Activated naive CD4-positive, alpha-beta T cell treated with Interleukin-2 at 50 U/mL for 16 hours (primary cell): ENCODE measurements at places on chromosomes 7 and 10.

- no peak for DNase-seq
Observed at GRCh38 chr7:148255333-148255732, 335.2 kb upstream of the C7orf33 start.

DNA sequence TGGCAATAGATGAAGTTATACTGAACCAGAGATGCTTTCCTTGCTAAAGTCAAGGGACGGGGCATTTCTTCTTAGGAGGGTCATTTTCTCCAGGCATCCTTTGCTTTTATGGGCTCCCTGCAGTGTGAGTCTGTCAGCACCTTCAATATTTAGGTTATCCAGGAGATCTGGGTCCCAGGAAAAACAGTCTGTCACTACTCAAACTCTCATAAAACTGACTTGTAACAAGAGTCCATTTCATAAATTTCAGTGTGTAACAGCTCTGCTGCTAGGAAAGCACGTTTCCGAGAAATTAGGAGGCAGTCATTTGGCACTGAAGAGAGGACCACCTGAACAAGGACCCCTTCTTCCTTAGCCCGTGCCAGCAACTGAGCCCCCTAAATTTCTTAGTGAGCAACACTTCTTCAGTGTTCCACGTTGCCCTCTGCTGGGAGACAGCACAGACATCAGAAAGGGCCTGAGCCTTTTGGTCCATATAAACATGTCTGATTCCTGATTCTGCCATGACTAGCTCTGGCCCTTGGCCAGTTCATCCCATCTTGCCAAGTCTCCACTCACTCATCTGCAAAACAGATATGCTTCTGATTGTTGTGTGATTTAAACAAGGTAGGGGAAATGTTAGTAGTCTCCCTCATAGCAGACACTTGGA is 7.2 kb downstream of the GCC1 start:
- no peak for DNase-seq

DNA sequence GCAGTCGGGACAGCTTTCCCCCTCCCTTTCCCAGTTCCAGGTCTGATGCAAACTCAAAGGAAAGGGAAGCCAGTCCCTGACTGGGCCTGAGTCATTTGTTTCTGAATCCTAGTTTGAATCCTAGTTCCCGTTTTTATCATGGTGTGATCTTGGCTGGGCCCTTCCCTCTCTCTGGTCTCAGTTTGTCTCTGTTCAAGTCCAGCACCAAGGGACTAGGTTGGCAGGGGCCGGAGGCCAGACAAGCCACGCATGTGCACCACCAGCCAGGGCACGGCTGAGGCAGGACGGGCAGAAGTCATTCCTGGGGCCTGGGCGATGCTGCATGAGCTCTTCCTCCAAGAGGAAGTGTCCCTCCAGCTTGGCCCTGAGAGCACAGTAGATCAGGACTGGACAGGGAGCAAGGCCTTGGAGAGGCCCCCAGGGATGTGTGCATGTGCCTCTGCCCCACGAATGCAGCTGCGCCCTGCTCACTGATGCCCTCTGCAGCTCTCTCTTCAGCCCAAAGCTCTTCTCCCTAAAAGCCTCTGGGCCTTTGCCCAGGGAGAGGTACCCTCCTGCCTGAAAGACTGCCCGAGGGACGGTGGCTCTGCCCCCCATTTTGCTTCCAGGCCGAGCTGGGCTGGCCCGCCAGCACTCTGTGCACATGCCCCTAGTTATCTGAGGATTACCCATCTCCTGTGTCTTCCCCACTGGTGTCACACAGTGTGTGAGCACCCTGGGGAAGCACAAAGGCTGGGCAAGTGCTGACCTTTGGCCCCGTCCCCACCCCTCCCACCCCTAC is 86.7 kb downstream of the ZMIZ1 start:
- DNase-seq, result no peak

GRCh38 chr10:13788320-13788600 is 201.5 kb downstream of the PRPF18 start:
- DNase-seq, result no peak

DNA sequence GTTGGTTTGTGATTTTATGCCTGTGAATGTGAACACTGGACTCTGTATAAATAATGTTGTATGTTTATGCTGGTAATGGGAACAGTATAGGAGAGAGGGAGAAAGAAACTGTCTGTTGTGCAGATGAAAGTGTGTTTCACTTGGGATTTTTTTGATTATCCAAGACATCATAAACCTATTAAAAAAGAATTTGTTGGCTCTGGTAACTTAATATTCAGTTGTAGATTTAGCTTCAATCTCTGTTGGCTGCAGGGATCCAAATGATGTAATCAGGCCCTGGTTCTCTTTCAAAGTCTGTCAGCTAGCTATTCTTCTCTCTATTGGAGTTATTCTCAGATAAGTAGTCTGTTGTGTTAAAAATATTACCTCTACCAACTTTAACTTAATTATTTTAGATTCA is 168.8 kb upstream of the RHOBTB1 start:
- DNase-seq, result no peak

DNA sequence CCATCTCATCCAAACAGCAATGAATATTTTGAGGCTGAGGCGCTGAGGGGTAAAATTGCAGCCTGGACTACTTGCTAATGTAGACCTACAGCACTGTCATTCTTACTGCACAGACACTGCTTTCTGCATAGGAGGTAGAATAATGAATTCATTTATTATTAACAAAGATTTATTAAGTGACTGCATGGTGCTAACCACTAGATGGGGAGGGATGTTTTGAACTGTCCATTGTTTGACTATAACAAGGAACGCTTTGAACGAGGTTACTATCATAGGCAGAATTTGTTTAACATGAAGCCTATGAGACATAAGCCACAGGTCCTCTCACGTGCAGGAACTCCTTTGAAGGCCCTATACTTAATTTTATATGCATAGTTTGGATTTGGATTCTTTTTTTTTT is 143.8 kb downstream of the CFTR start:
- DNase-seq, result no peak

DNA sequence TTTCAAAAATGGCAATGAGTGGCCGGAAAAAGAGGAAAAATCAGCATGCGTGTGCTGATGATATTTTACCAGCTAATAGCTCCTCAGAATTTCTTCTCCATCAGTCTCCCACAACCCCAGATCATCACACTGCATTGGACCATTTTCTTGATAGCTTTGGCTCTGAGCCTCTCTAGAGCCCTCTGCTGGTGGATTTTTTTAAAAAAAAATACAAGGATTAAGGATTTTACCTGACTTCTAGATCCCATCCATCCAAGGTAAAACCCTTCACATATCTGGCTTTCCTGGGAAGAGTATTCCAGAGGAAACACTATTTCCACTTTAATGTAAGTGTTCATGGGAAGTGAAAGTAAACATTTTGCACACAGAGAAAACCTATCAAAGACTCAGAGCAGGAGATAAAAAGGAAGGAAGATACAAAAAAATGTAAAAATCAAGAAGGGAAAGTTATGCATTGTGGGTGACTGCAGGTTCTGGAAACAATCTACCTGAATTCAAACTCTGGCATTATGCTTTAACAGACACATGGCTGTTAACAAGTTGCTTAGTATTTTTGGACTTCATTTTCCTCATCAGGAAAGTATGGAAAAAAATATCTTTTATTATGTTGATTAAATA is 380.9 kb downstream of the LRRTM3 start:
- no peak for DNase-seq

DNA sequence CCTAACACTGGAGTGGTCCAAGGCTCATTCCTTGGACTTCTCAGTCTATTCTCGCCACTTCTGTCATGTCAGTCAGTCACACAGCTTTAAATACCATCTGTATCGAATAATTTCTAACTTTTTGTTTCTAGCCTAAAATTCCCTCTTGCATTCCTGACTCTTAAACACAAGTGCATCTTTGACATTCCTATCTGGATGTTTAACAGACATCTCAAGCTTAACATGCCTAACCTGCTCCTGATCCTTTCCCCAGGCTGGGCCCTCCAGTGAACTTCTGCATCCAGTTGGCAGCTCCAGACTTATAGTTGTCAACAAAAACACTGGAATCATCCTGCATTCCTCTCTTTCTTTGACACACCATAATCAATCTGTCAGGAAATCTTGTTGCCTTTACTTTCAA is 4.5 kb upstream of the ABCB4 start:
- DNase-seq, result no peak

- no peak for DNase-seq
Observed at GRCh38 chr10:25175527-25176420, 973 bp downstream of the GPR158 start.

- DNase-seq, result no peak
Observed at GRCh38 chr10:54282012-54282411, 519.0 kb downstream of the PCDH15 start.

DNA sequence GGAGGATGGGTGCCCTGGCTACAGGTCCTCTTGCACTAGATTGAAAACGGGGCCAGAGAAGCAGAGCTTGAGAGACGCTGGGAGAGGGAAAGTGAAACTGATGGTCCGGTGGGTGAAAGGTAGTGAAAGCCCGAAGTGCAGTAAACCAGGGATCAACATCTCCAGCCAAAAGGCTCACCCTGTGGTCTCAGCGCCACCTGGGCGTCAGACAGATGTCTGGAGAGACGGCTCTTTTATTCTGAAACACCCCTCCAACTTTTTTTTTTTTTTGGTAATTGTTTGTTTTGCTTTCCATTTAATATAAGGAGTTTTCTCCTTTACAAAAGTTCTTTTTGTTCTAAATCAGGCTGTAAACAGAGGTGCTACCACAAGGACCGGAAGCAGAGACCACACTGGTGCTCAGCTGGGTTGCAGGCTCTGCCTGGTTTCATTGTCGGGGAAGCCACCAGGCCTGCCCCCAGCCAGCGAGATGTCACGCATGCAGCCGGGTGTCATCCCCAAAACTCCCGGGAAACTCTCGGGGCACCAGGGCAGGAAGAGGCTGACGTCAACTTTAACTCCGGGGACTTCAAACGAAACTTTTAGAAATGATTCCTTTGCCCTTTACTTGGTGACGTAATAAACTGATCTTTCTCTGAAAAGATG is 11.2 kb downstream of the IL2RA start:
- DNase-seq, result peak; percentile 94

- DNase-seq, result no peak
Observed at GRCh38 chr10:80497187-80498077, 40.3 kb upstream of the SH2D4B start.

GRCh38 chr7:114508086-114508485 is 93.5 kb downstream of the FOXP2 start:
- DNase-seq, result no peak

DNA sequence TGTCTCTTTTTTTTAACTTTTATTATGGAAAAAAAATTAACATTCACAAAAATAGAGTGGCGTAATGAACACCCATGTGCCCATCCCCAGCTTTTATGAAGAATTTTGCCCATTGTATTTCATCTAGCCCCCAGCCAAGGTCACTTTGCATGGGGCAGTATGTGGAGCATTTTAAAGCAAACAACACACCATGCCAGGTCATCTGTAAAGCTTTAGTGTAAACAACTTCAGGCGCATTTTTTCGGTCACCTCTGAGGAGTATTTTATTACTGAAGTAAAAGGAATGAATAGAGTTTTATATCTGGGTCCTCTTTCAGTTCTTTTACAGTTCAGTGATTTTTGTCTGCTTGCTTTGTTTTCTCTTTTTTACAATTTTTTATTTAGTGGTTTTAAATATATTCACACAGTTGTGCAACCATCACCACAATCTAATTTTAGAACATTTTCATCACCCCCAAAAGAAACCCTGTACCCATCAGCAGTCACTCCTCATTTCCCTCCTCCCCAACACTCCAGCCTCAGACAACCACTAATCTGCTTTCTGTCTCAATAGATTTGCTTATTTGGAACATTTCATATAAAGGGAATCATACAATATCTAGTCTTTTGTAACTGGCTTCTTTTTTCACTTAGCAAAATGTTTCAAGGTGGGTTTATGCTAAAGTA is 87.9 kb downstream of the SLC37A3 start:
- DNase-seq, result no peak

DNA sequence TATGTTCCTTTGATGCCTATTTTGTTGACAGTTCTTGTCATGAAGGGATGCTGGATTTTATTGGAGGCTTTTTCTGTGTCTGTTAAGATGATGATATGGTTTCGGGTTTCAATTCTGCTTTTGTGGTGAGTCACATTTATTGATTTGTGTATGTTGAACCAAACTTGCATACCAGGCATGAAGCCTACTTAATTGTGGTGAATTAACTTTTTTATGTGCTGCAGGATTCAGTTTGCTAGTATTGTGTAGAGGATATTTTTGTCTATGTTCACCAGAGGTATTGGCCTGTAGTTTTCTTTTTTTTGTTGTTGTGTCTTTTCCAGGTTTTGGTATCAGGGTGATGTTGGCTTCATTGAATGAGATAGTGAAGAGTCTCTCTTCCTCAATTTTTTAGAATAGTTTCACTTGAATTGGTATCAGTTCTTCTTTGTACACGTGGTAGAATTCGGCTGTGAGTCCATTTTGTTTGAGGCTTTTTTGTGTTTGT is 345.9 kb downstream of the KIF20B start:
- no peak for DNase-seq

DNA sequence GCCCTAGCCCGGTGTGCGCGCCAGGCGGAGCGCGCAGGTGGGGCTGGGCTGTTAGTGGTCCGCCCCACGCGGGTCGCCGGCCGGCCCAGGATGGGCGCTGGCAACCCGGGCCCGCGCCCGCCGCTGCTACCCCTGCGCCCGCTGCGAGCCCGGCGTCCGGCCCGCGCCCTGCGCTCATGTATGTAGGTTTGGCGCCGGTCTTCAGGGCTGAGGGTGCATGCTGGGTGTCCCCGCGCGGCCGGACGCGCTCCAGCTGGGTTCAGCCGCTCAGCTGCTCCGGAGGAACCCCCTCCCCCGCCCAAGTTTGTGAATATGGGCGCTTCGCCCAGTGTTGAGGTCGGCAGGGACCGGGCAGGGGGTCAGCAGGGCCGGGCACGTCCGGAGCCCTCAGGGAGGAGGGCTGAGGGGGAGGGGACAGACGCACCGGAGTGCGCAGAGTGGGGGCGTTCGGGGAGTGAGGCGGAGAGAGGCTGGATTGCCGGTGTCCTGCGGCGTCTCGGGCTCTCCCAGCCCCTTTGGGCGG is 559 bp downstream of the VWC2 start:
- no peak for DNase-seq

GRCh38 chr7:16095171-16095950 is 326.0 kb downstream of the CRPPA start:
- DNase-seq, result no peak

GRCh38 chr10:132532749-132533560 is 4.6 kb upstream of the INPP5A start:
- DNase-seq, result no peak

- no peak for DNase-seq
Observed at GRCh38 chr7:150447966-150448788, 2.3 kb upstream of the GIMAP8 start.
